ENCODE measurements at places on chromosomes 1 and 21. TPM values are rescaled to one million over a fixed set of nuclear protein-coding genes. Genes with fewer than 3 reads are reported as not detected.
A peak's percentile ranks its signal among the peaks of the same experiment; 100 is the strongest.

- H3K27me3 ChIP-seq = peaks cover 5% of the 10 kb centered on the region
- no peaks in the 10 kb centered on the region for H3K4me1 ChIP-seq
- H3K27ac ChIP-seq = no peak overlapping the region
- H3K36me3 ChIP-seq = no peaks in the 10 kb centered on the region
- H3K4me3 ChIP-seq = no peak overlapping the region
These were observed 30.1 kb downstream of the NFASC start for GRCh38 chr1:204900721-204901120.

DNA sequence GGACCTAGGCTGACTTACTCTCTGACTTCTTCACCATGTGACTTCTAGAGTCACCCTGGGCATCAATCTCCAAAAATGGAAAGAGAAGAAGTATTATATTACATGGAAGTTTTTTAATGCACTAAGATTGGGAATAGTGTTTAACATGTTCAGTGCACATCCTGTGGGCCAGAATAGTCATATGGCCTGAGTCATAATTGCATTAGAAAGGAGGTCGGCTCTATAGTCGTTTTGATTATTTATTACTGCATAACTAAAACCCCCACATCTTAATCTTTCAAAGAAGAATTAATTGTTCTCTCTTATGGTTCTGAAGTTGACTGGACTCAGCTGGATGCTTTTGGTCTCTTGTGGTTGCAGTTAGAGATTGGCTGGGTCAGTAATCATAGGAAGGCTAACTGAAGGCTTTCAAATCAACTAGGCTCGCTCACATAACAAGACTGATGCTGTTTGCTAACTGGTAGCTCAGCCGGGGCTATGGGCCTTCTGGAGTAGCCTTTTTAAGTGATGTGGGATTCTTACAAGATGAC, 810.6 kb upstream of the ADGRL4 start:
- no peak overlapping the region for H3K27ac ChIP-seq
- no peaks in the 10 kb centered on the region for H3K4me1 ChIP-seq
- H3K36me3 ChIP-seq = no peaks in the 10 kb centered on the region
- H3K4me3 ChIP-seq = no peak overlapping the region
- H3K27me3 ChIP-seq = no peaks in the 10 kb centered on the region
- no peak for DNase-seq

GRCh38 chr1:116699605-116700004, 32.1 kb upstream of the IGSF3 start:
- H3K27me3 ChIP-seq = no peaks in the 10 kb centered on the region
- H3K36me3 ChIP-seq = no peaks in the 10 kb centered on the region
- H3K4me1 ChIP-seq = peaks cover 3% of the 10 kb centered on the region
- H3K4me3 ChIP-seq = no peak overlapping the region
- no peak for DNase-seq
- no peak overlapping the region for H3K27ac ChIP-seq

DNA sequence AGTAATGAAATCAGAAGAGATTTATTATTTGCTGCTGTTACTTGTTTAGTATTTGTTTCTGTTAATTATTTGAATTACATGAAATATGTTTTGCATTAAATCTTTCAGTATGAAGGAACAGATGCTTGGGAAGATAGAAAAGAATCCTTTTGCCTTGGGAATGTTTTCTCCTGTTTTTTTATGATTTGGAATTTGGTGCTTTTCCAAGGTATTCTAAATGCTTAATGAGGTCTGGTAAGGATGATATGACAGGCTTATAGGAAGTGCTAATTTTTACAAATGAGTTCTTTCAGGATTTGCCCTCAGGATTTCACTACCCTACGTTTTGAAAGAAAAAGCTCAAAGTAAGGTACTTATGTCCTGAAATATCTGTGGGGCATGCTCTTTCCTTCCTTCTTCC, 25.6 kb upstream of the ST6GALNAC3 start:
- peaks cover 8% of the 10 kb centered on the region for H3K4me1 ChIP-seq
- H3K27ac ChIP-seq = no peak overlapping the region
- no peaks in the 10 kb centered on the region for H3K36me3 ChIP-seq
- no peak overlapping the region for H3K4me3 ChIP-seq
- DNase-seq = no peak

GRCh38 chr1:24393892-24394291, 19.7 kb downstream of the STPG1 start:
- DNase-seq = no peak
- no peaks in the 10 kb centered on the region for H3K27me3 ChIP-seq
- peaks cover 4% of the 10 kb centered on the region for H3K36me3 ChIP-seq
- no peak overlapping the region for H3K27ac ChIP-seq
- H3K4me1 ChIP-seq = peaks cover 10% of the 10 kb centered on the region
- no peak overlapping the region for H3K4me3 ChIP-seq

The KRTAP13-2 gene
- total RNA-seq = not detected

- no peaks in the 10 kb centered on the region for H3K36me3 ChIP-seq
- H3K4me1 ChIP-seq = peaks cover 8% of the 10 kb centered on the region
- H3K4me3 ChIP-seq = no peak overlapping the region
- no peaks in the 10 kb centered on the region for H3K27me3 ChIP-seq
- no peak for DNase-seq
These were observed 110.1 kb downstream of the MRPS6 start for GRCh38 chr21:34183331-34183928.

DNA sequence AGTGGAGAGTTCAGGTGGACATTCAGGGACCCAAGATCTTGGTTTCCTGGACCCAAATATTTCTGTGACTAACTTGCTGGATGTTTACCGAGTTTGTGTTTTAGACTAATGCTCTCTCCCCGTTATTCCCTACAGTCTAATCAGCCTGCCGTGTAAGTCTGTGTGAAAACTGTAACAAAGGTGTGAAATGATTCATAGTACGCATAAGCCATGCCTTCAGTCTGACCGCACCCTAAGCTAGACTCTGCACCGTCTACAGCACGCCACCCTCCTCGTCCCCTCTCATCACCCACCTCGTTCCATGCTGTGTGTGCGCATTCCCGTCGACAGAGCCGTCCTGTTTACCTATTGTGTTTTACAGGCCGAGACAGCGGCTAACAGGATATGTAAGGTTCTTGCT, 50.5 kb downstream of the ACTN2 start:
- H3K4me3 ChIP-seq = no peak overlapping the region
- H3K27ac ChIP-seq = no peak overlapping the region
- peaks cover 90% of the 10 kb centered on the region for H3K27me3 ChIP-seq
- peaks cover 2% of the 10 kb centered on the region for H3K36me3 ChIP-seq

DNA sequence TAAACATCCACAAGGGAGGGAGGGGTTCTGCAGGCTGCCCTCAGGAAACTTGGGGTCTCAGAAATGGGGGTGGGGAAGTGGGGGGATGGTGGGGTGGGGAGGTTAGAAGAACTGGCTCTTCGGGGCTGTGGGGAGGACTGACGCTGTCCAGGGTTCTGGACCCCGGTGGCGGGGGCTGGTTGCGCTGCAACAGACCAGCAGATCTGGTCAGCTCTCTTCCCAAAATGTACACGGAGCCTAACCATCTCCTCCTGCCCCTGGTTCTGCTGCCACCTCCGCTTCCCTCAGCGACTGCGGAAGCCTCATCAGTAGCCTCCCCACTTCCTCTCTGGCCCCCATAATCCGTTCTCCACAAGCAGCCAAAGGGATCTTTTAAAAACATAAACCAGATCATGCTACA, 29.3 kb upstream of the C1QA start:
- DNase-seq = no peak
- no peak overlapping the region for H3K4me3 ChIP-seq

DNA sequence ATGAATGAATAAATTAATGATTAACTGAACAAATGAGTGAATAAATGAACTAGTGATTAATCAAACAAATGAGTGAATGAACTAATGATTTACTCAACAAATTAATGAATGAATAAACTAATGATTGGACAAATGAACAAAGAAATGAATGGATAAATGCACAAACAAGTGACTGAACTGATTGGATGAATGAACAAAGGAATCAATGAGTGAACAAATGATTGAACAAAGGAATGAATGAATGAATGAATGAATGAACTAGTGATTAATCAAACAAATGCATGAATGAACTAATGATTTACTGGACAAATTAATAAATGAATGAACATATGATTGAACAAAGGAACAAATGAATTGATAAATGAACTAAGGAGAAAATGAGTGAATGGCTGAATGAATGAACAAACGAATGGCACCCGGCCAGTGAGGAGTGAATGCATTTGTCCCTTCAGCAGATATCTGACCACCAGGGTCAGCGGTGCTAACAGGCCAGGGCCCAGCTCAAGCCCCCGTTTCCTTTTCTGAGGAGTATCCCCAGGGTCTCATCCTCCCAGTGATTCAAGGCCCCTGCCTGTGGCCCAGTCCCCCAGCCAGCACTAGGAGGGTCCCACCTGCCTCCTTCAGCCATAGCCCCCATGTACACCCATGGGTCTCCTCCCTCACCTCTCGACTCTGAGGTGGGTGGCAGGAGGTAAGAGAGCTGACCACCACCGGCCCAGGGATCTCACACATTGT, 49.9 kb downstream of the WNT9A start:
- no peak overlapping the region for H3K4me3 ChIP-seq
- no peaks in the 10 kb centered on the region for H3K36me3 ChIP-seq
- H3K27me3 ChIP-seq = peaks cover 6% of the 10 kb centered on the region
- peaks cover 3% of the 10 kb centered on the region for H3K4me1 ChIP-seq
- DNase-seq = no peak

GRCh38 chr21:45269861-45270260, 17.8 kb downstream of the POFUT2 start:
- H3K27ac ChIP-seq = no peak overlapping the region
- DNase-seq = no peak
- H3K36me3 ChIP-seq = peaks cover 22% of the 10 kb centered on the region
- H3K4me3 ChIP-seq = no peak overlapping the region
- H3K4me1 ChIP-seq = no peaks in the 10 kb centered on the region

DNA sequence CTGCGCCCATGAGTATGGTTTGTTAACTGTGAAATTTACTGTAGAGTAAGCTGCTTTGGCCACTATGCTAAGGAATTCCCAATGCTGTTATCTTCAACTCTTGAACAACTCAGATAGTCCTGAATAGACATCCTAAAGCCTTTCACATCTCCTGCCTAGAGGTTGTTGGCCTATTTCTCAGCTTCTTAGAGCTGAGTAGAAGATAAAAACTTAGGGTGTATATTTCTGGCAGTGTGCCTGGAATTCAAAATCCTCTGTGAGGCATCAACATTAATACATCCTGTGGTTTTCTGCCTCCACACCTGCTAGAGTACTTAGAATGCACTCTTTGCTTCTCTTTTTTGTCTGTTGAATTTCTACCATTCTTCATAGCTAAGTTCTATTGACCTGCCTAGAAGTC, 45.8 kb upstream of the RC3H1 start:
- H3K27me3 ChIP-seq = no peaks in the 10 kb centered on the region
- H3K36me3 ChIP-seq = no peaks in the 10 kb centered on the region
- no peak overlapping the region for H3K27ac ChIP-seq
- no peaks in the 10 kb centered on the region for H3K4me1 ChIP-seq
- H3K4me3 ChIP-seq = no peak overlapping the region

The CDC42SE1 gene
- 101 TPM for total RNA-seq

DNA sequence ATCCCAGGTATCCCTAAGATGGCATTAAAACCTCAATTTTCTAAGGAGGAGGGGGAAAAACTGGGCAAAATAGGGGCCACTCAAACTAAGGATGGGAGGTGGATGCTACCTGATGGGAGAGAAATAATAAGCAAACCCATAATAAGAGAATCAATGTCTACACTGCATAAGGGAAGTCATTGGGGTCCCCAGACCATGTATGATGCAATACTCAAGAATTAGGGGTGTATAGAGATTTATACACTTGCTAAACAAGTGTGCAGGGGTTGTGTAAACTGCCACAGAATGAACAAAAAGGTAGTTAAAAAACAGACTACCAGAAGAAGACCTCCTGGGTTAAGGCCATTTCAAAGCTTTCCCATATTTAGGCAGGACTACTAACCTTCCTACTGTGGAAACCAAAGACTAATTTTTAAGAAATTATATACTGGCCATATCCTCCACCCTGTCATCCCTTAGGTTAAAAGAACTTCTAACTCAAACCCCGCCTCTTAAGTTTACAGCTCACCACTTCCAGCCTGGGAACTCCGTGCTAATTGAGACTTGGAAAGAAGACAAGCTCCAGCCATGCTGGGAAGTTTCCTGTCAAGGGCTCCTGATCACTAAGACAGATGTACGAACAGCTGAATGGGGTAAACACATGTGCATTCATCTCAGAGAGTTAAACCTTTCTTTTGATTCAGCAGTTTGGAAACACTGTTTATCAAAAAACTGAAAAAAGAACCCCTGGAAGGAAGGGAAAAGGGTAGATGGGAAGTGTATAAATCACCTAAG, 64.4 kb upstream of the TLR5 start:
- H3K4me1 ChIP-seq = peaks cover 48% of the 10 kb centered on the region
- H3K27me3 ChIP-seq = no peaks in the 10 kb centered on the region
- no peak overlapping the region for H3K4me3 ChIP-seq
- H3K36me3 ChIP-seq = no peaks in the 10 kb centered on the region
- H3K27ac ChIP-seq = peak overlapping the region; percentile 82

GRCh38 chr1:112700290-112701226, 6.4 kb downstream of the RHOC start:
- no peaks in the 10 kb centered on the region for H3K27me3 ChIP-seq
- H3K4me1 ChIP-seq = peaks cover 38% of the 10 kb centered on the region

- peaks cover 44% of the 10 kb centered on the region for H3K27me3 ChIP-seq
- no peak overlapping the region for H3K27ac ChIP-seq
- no peak overlapping the region for H3K4me3 ChIP-seq
- H3K36me3 ChIP-seq = no peaks in the 10 kb centered on the region
These were observed 16.0 kb downstream of the RAP1GAP start for GRCh38 chr1:21652937-21653743.

GRCh38 chr21:14824126-14824525, 240.7 kb downstream of the NRIP1 start:
- H3K36me3 ChIP-seq = no peaks in the 10 kb centered on the region
- no peak for DNase-seq
- H3K27ac ChIP-seq = no peak overlapping the region
- no peaks in the 10 kb centered on the region for H3K27me3 ChIP-seq
- H3K4me1 ChIP-seq = no peaks in the 10 kb centered on the region
- no peak overlapping the region for H3K4me3 ChIP-seq
